ENCODE measurements at places on chromosomes 2 and 18.

- no peak overlapping the region for H3K27ac ChIP-seq
- no peak overlapping the region for H3K4me3 ChIP-seq
- no peak for DNase-seq
- H3K36me3 ChIP-seq: no peaks in the 10 kb centered on the region
- no peaks in the 10 kb centered on the region for H3K27me3 ChIP-seq
These were observed 2.5 kb upstream of the POMC start for GRCh38 chr2:25170888-25171287.

DNA sequence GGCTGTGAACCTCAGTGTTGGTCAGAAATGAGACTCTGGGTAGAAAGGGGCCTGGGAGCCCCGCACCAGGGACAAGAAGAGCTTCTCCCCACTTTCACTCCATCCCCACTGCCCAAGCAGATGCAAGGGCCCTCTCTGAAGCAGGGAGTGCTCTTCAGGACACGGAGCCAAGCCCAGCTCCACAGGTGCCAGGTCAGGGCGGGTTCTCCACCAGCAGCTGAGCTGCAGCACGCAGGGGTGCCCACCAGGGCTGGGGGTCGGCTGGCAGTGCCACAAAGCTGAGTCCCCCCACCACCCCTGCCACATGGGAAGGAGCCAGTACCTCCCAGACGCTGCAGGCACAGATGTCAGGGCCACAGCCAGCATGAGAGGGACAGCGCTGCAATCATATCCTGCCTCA lies 106.2 kb downstream of the INHBB start:
- no peak overlapping the region for H3K4me3 ChIP-seq
- no peak overlapping the region for H3K27ac ChIP-seq
- no peak for DNase-seq
- no peaks in the 10 kb centered on the region for H3K36me3 ChIP-seq
- H3K27me3 ChIP-seq: no peaks in the 10 kb centered on the region
- H3K4me1 ChIP-seq: no peaks in the 10 kb centered on the region

DNA sequence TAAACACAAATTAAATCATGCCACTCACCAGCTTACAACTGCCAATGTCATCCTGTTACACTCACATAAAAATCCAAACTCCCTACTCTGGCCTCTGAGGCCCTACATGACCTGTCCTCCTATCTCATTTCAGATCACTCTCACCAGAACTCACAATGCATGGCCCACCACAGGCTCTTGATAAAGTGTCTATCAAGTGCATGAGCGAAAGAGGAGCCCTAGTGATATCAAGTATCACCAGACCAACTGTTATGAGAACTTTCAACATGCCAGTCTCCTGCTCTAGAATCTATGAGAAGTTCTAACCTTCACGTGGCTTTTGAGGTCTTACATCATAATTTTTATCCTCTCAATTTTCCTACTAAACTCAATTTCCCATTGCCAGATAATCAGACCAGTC lies 76.4 kb upstream of the CD226 start:
- H3K27ac ChIP-seq: no peak overlapping the region
- no peak for DNase-seq
- no peaks in the 10 kb centered on the region for H3K4me1 ChIP-seq
- H3K27me3 ChIP-seq: no peaks in the 10 kb centered on the region
- H3K36me3 ChIP-seq: peaks cover under 1% of the 10 kb centered on the region
- H3K4me3 ChIP-seq: no peak overlapping the region

- H3K4me1 ChIP-seq: peaks cover 15% of the 10 kb centered on the region
- H3K27ac ChIP-seq: no peak overlapping the region
- no peaks in the 10 kb centered on the region for H3K27me3 ChIP-seq
- no peak for DNase-seq
- peaks cover 2% of the 10 kb centered on the region for H3K36me3 ChIP-seq
These were observed 5.8 kb downstream of the UNC50 start for GRCh38 chr2:98614024-98614739.

DNA sequence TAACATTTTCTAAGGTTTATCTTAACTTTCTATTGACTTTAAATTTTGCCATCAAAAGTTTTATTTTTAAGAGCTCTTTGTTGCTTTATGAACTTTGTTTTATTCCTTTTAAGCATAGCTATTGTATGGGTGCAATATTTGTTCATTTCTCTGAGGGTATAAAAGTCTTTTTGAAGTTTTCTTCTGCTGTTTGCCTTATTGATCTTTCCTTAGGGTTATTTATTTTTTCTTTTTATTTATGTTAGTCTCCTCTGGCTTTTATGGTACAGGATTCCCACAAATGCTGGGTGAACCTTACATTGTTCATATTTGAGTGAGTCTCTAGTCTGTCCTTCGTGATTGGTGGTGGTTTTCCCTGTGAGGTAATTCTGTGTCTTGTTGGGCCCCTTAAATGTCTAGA lies 68.4 kb downstream of the PARD3B start:
- DNase-seq: no peak
- no peak overlapping the region for H3K27ac ChIP-seq
- no peak overlapping the region for H3K4me3 ChIP-seq
- H3K4me1 ChIP-seq: no peaks in the 10 kb centered on the region
- H3K27me3 ChIP-seq: no peaks in the 10 kb centered on the region
- H3K36me3 ChIP-seq: no peaks in the 10 kb centered on the region

DNA sequence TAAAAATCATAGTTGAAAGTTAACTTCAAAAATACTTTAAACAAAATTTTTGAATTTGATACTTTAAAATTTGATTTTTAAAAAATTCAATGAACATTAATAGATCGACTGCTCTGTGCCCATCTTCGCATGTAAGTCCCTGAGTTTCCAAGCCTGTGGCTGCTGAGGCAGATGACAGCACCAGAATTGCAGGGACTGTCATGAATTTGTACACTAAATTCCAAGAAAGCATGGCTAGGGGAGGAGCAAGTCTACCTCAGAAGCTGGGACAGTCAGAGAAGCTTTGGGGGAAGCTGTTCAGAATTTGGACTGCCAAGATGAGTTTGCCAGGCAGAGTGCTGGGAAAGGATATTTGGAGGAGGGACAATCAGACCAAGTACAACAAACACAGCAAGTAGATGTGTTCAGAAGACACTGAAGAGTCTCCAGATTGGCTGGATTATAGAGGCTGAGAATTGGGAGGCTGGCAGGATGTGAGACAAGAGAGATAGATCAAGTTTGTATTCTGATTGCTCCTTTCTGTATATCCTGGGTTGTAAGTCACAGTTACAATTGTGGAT lies 79.0 kb downstream of the ASXL3 start:
- H3K4me3 ChIP-seq: no peak overlapping the region
- H3K27me3 ChIP-seq: no peaks in the 10 kb centered on the region
- no peaks in the 10 kb centered on the region for H3K4me1 ChIP-seq
- no peak for DNase-seq
- no peaks in the 10 kb centered on the region for H3K36me3 ChIP-seq

- H3K4me1 ChIP-seq: peaks cover 7% of the 10 kb centered on the region
- no peak for DNase-seq
- no peaks in the 10 kb centered on the region for H3K27me3 ChIP-seq
- no peak overlapping the region for H3K4me3 ChIP-seq
- no peak overlapping the region for H3K27ac ChIP-seq
These were observed 144.1 kb downstream of the SMAD7 start for GRCh38 chr18:48806551-48807261.

GRCh38 chr2:47354013-47354847 lies 48.7 kb upstream of the MSH2 start:
- no peak for DNase-seq
- no peaks in the 10 kb centered on the region for H3K27me3 ChIP-seq
- no peaks in the 10 kb centered on the region for H3K36me3 ChIP-seq

DNA sequence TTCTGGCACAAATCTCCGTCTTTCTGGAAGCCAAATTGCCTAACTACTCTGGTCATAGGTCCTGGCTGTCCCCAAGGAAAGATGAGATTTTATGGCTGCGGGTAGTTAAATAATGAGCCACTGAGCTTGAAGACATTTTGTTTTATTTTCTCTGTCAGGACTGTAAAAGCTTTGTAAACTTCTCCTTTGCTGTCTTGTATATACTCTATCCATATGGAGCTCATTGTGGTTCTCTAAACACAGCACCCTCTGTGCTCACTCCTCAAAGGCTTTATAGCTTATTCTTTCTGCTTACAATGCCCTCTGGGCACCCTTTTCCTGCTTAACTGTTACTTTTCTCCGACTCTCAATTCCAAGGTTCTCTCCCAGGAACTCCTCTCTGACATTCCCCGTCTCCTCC lies 209.1 kb downstream of the CMPK2 start:
- H3K4me3 ChIP-seq: no peak overlapping the region
- no peaks in the 10 kb centered on the region for H3K4me1 ChIP-seq
- H3K36me3 ChIP-seq: no peaks in the 10 kb centered on the region
- H3K27ac ChIP-seq: no peak overlapping the region
- H3K27me3 ChIP-seq: no peaks in the 10 kb centered on the region

DNA sequence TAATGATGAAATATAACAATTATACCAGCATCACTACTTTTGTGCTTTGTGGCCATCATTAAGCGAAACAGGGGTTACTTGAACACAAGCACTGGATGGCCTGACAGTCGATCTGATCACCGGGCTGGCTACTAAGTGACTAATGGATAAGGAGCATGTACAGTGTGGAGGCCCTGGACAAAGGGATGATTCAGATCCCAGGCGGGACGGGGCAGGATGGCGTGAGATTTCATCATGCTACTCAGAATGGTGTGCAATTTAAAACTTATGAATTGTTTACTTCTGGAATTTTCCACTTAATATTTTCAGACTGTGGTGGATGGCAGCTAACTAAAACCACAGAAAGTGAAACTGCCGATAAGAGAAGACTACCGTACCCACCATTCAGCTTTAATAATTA lies 7.0 kb upstream of the CLIP4 start:
- no peaks in the 10 kb centered on the region for H3K36me3 ChIP-seq
- DNase-seq: no peak
- H3K27me3 ChIP-seq: no peaks in the 10 kb centered on the region
- no peak overlapping the region for H3K27ac ChIP-seq

DNA sequence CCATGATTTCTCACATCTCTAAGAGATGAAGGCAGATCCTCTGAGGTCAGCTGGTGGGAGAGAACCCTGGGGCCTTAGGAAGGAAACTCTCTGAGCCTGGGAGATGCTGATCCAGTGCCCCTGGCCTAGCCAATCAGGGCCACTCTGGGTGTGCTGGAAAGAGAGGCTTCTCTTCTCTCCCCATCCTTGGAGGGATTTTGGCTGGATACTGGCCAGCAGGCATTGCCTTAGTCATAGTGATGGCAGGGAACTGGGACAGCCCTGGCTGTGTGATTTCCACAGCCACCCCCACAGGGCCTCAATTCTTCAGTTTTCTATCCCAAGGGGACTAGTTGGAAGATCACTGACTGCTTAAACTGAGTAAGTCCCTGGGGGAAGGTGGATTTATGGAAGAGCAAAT lies 26.6 kb upstream of the PLB1 start:
- H3K27ac ChIP-seq: no peak overlapping the region
- H3K4me3 ChIP-seq: no peak overlapping the region
- no peaks in the 10 kb centered on the region for H3K36me3 ChIP-seq
- DNase-seq: no peak
- no peaks in the 10 kb centered on the region for H3K4me1 ChIP-seq

- no peaks in the 10 kb centered on the region for H3K27me3 ChIP-seq
- no peak overlapping the region for H3K4me3 ChIP-seq
- H3K36me3 ChIP-seq: no peaks in the 10 kb centered on the region
- no peak for DNase-seq
- no peaks in the 10 kb centered on the region for H3K4me1 ChIP-seq
- no peak overlapping the region for H3K27ac ChIP-seq
These were observed 46.4 kb upstream of the BZW1 start for GRCh38 chr2:200765139-200765951.

- H3K27me3 ChIP-seq: no peaks in the 10 kb centered on the region
- H3K4me1 ChIP-seq: no peaks in the 10 kb centered on the region
- no peak for DNase-seq
- H3K27ac ChIP-seq: no peak overlapping the region
- no peak overlapping the region for H3K4me3 ChIP-seq
These were observed 575.4 kb downstream of the ARHGAP15 start for GRCh38 chr2:143704451-143705106.

DNA sequence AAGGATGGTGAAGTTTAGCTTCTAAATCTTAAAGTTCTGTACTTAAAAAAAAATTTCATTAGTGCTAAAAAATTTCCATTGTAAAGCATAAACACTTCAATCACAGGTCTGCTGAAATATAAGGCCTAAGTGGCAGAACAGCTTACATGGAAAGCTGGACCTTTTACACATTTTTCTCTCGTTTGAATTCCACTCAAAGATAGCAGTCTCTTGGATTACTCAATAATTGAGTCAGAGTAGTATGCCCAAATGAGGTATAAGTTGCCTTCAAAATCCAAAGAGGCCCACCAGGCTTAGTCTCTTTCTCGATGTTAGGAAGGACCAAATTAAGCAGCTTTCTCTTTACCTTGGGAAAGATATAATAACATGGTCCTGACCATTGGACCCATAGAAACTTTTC lies 220.4 kb upstream of the CWC22 start:
- no peak overlapping the region for H3K27ac ChIP-seq
- no peak for DNase-seq
- no peaks in the 10 kb centered on the region for H3K4me1 ChIP-seq
- no peaks in the 10 kb centered on the region for H3K27me3 ChIP-seq
- no peak overlapping the region for H3K4me3 ChIP-seq

GRCh38 chr2:97645112-97645694 lies 659 bp upstream of the COX5B start:
- no peak for DNase-seq
- H3K27me3 ChIP-seq: no peaks in the 10 kb centered on the region
- peak overlapping the region; percentile 72 for H3K27ac ChIP-seq
- peaks cover 29% of the 10 kb centered on the region for H3K36me3 ChIP-seq

DNA sequence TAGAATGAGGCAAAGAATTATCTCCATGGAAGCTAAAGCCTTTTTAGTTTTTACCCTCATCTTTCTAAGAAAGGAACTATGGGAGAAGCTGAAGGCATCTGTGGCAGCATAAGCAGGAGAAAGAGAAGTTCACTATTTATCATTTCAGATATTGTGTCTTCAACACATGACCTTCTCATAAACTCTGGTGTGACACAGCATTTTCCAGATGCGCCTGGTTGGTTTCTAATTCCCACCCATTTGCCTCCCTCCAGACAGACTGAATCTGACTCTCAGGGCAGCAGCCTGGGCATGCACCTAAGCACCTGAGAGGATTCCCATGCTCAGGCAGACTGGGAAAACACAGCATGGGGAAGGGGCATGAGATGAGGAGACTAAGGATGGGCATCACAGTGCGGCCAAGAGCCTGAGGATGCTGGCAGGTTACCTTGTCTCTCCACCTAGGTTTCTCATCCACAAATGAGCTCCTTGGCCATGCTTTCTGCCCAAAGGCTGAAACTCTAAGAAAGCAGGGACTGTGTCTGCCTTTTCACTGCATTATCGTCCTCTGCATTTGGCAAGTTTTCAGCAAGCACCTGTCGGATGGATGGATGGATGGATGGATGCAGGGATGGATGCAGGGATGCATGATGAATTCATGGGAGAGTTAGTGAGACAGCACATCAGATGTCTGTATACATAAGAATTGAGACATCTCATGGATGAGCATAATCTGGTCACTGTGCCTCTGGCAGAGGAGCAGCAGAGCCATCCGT lies 28.8 kb upstream of the SULT1C4 start:
- DNase-seq: no peak
- no peaks in the 10 kb centered on the region for H3K27me3 ChIP-seq
- no peak overlapping the region for H3K4me3 ChIP-seq
- H3K4me1 ChIP-seq: no peaks in the 10 kb centered on the region
- no peak overlapping the region for H3K27ac ChIP-seq
- H3K36me3 ChIP-seq: no peaks in the 10 kb centered on the region

GRCh38 chr2:201734111-201734510 lies 35.7 kb upstream of the MPP4 start:
- no peak overlapping the region for H3K27ac ChIP-seq
- no peak for DNase-seq
- H3K27me3 ChIP-seq: no peaks in the 10 kb centered on the region
- H3K4me1 ChIP-seq: no peaks in the 10 kb centered on the region
- no peak overlapping the region for H3K4me3 ChIP-seq

GRCh38 chr2:120498576-120499394 lies 152.8 kb downstream of the INHBB start:
- no peaks in the 10 kb centered on the region for H3K27me3 ChIP-seq
- no peak for DNase-seq
- H3K27ac ChIP-seq: no peak overlapping the region
- H3K4me3 ChIP-seq: no peak overlapping the region
